Smooth muscle cell of the pulmonary artery (primary cell): ENCODE measurements at places on chromosomes 3 and 15. TPM values are rescaled to one million over a fixed set of nuclear protein-coding genes. Genes with fewer than 3 reads are reported as not detected.

IGDCC3 gene
- total RNA-seq: not detected in 2 replicates

ROPN1 gene
- total RNA-seq: not detected in 2 replicates

PLCL2 gene
- 5.7 and 8.5 TPM in 2 replicates for total RNA-seq

PLA2G4D gene
- total RNA-seq: under 0.01 TPM in 1 of 2 replicates, not detected in the other

EFHB gene
- total RNA-seq: 0.63 and 0.72 TPM in 2 replicates

NEIL1 gene
- total RNA-seq: 3.8 and 6.9 TPM in 2 replicates

DNASE1L3 gene
- total RNA-seq: 0.07 TPM in 1 of 2 replicates, not detected in the other

ZNF385D gene
- total RNA-seq: 1.2 and 8.9 TPM in 2 replicates

ZPLD1 gene
- total RNA-seq: 0.13 and 1.1 TPM in 2 replicates

ADAMTSL3 gene
- total RNA-seq: 0.78 and 1.6 TPM in 2 replicates

PLA2G4E gene
- not detected in 2 replicates for total RNA-seq

DCLK3 gene
- total RNA-seq: 0.10 and 0.59 TPM in 2 replicates

HAUS2 gene
- 22.2 and 22.3 TPM in 2 replicates for total RNA-seq

C2CD4A gene
- total RNA-seq: 0.36 and 1.4 TPM in 2 replicates

DIS3L gene
- 21.2 and 23.9 TPM in 2 replicates for total RNA-seq

TUSC7 gene
- not detected in 2 replicates for total RNA-seq

ALDH1A2 gene
- 0.86 and 3.8 TPM in 2 replicates for total RNA-seq

CADM2 gene
- total RNA-seq: 0.65 TPM in 1 of 2 replicates, not detected in the other

NRROS gene
- total RNA-seq: 1.0 and 5.0 TPM in 2 replicates

FANCD2OS gene
- not detected in 2 replicates for total RNA-seq

C3orf85 gene
- not detected in 2 replicates for total RNA-seq

IL5RA gene
- not detected in 2 replicates for total RNA-seq

KNG1 gene
- total RNA-seq: not detected in 2 replicates

ZBBX gene
- 0.20 TPM in 1 of 2 replicates, not detected in the other for total RNA-seq

ALDH1A3 gene
- total RNA-seq: 7.4 and 31.0 TPM in 2 replicates

GOLGA6A gene
- 0.03 and 0.07 TPM in 2 replicates for total RNA-seq

STRIT1 gene
- not detected in 2 replicates for total RNA-seq

CISH gene
- 0.73 and 1.0 TPM in 2 replicates for total RNA-seq

SPESP1 gene
- total RNA-seq: 1.7 and 9.8 TPM in 2 replicates

FRMD4B gene
- 0.83 and 4.2 TPM in 2 replicates for total RNA-seq

DPH6 gene
- 7.6 and 11.9 TPM in 2 replicates for total RNA-seq

GAP43 gene
- 5.7 and 6.1 TPM in 2 replicates for total RNA-seq

ZKSCAN7 gene
- 4.8 and 5.5 TPM in 2 replicates for total RNA-seq

RUVBL1 gene
- 41.6 and 50.4 TPM in 2 replicates for total RNA-seq

ATP13A5 gene
- total RNA-seq: not detected in 2 replicates

SHF gene
- total RNA-seq: 0.63 and 1.8 TPM in 2 replicates

DNAH12 gene
- 0.13 TPM in 2 replicates for total RNA-seq

CHRNA5 gene
- 0.59 and 0.78 TPM in 2 replicates for total RNA-seq
